ENCODE measurements at places on chromosomes 2 and 18.

DNA sequence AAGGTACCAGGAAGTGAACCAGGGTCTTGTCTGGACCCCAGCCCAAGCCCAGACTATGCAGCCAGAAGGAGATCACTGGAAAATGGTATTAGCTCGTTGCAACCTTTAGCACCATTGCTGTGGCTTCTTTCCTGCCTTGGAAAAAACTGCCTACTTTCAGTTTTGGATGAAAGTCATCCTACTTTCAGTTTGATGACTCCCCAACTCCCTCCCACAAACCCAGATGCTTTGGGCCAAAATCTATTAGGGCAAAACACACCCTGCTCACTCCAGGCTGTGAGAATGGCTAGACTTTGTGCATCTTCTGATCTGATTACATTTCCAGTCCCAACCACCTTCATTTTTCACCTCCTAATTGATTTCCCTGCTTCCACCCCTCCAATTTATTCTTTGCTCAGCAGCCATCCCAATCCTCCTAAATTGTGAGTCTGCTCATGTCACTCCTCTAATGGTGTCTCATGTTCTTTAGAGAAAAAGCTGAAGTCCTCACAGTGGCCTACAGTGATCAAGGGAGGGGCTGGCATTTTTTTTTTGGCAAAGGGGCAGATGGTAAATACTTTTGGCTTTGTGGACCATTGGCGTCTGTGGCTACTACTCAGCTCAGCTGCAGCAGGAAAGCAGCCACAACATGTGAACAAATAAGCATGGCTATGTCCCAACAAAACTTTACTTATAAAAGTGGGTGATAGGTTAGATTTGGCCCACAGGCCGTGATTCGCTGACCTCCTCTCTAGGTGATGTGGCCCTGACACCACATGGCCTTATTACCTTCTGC lies 368.7 kb downstream of the SLC4A3 start:
- no peak for DNase-seq

- no peak for DNase-seq
Observed at GRCh38 chr2:211816754-211817153, 721.8 kb downstream of the ERBB4 start.

DNA sequence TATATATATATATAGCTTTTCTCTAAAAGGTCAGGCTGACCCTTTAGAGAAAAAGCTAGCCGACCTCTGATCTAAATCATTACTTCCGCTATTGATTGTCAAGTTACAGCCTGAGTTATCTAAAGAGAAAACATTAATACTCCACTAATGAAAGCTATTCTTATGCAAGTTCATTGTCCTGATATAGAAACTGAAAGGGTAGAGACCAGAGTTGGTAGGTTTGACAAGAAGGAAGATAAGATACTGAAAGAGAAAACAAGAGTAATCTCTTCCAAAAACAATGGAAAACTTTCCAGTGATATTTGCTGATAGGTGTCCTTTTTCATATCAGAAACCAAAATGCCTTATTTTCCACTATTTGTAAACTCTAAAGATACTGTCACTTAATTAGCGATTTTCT lies 62.8 kb upstream of the SLC39A10 start:
- DNase-seq, result no peak

DNA sequence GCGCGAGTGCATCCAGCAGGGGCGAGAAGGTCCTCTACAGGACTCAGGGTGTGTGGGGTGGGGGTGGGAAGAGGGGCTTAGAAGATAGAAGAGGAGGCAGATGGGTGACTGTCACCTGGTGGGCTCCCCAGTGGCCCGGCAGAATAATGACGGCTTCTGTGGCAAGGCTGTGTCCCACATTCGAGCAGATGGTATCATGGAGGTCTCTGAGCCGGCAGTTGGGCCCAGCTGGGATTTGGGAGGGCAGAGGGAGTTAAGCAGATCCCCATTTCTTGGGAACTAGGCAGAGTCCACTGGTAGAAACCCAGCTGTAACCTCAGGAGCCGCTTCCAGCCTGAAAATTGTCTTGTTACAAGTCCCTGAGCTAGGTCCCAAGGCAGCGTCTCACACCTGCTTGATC lies 28.4 kb upstream of the DTNB start:
- no peak for DNase-seq

DNA sequence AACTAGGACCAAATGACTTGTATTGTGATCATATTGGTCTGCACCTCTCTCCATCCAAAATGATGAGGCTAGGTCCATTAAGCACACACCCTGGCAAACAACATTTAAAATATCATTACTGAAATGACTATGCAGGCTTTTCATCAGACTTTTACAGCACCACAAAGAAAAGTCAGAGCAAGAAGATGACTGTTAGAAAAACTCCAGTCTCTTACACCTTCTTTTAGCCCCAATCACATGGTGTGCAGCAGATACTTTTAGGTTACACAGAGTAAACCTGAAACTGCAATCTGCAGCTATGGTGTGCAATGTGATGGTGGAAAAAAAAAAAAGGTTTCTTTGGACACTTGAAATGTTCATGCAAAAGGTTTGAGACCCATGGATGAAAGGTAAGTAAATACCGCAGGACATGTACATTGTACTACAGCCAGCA lies 5.4 kb upstream of the POLI start:
- DNase-seq, result no peak

Measured in stimulated activated CD4-positive, alpha-beta T cell treated with anti-CD3 and anti-CD28 coated beads, Interleukin-4, amount 100 ng/mL, for 48 hours (primary cell).